ENCODE measurements at places on chromosomes 2 and 18.

GRCh38 chr2:129165006-129165405 is 814.5 kb upstream of the RAB6C start:
- DNase-seq = no peak

DNA sequence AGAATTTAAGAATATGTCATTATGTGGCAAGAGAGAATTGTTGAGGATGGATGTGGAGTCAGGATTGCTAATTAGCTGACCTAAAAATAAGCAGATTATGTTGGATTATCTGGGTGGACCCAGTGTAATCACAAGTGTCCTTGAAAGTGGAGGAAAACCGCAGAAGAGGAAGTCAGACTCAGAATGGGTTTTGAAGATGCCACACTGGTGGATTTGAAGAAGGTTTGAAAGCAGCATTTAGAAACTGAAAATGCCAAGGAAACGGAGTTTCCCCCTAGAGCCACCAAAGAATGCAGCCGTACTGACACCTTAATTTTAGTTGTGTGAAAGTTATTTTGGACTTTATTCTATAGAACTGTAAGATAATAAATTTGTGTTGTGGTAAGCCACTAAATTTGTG is 41.6 kb upstream of the DPP10 start:
- no peak for DNase-seq

DNA sequence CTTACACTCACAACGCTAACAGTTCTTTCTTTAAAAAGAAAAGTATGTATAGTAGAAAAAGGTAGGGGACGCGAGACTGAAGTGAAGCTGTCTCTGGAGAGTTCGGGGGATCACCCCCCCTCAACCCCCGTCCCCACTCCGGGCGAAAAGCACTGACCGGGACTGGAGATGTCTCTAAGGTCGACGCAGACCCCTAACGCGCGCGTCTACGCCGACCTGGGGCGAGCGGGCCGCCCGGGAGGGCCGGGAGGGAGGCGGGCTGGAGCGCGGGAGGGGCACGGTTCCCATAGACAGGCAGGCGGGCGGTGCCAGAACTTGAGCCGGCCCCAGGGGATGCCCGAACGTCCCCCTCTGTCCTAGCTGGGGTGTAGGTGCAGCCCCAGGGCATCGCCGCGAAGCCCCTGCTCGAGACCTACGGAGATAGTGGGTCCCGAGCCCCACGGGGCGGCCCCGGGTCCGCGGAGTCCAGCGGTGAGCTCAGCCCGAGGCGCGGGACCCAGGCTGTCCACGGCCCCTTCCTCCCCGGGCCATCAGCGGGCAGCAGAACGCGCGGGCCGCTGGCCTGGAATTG is 82.2 kb downstream of the CHRNA1 start:
- peak; percentile 76 for DNase-seq

DNA sequence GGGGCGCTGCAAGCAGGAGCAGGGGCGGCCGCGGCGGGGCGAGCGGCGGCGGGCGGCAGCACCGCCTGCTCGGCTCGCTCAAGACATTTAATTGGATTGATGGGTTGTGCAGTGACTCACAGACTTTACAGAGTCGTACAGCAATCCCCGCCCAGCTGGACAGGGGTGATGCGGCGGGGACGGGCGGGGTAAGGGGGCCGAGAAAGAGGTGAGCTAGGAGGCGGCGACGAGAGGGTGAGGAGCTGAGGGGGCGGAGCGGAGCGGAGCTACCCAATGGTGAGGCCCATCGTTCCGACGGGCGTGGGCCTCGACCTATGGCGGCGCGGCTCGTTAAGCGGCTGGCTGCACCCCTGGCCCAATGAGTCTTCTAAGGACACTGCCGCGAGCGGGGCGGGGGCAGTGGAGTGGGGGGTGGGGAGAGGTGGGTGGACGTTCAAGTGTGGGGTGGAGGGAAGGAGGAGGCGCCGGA is 97.1 kb upstream of the SERTAD2 start:
- DNase-seq = peak; percentile 99

GRCh38 chr2:239687441-239687840 is 286.6 kb upstream of the HDAC4 start:
- no peak for DNase-seq

DNA sequence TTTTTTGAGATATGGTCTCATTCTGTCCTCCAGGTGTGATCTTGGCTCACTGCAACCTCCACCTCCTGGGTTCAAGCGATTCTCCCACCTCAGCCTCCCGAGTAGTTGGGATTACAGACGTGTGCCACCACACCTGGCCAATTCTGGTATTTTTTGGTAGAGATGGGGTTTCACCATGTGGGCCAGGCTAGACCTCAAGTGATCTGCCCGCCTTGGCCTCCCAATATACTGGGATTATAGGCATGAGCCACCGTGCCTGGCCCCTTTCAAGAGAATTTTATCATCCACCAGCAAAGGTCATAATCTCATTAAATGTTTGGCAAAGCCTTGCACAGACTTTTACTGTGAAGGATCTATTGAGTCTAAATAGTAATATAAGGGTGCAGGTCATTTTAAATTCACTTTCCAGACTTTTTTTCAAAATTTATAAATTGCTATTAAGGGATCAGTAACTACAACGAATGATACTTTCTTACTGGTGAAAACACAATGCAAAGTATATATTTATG is 2.5 kb downstream of the HADHA start:
- DNase-seq = no peak

GRCh38 chr2:240433973-240434727 is 1.3 kb upstream of the GPC1 start:
- DNase-seq = peak; percentile 52

DNA sequence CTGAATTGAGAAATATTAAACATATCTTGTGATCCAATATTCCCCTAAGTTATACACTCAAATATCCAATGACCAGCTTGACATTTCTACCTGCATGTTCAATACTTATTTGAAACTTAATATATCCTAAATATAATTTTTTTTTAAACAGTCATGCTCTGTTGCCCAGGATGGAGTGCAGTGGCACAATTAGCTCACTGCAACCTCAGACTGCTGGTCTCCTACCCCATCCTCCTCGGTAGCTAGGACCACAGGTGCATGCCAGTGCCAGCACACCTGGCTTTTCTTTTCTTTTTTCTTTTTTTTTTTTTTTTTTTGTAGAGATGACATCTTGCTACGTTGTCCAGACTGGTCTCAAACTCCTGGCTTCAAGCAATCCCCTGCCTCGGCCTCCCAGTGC is 4.2 kb downstream of the KYNU start:
- no peak for DNase-seq

DNA sequence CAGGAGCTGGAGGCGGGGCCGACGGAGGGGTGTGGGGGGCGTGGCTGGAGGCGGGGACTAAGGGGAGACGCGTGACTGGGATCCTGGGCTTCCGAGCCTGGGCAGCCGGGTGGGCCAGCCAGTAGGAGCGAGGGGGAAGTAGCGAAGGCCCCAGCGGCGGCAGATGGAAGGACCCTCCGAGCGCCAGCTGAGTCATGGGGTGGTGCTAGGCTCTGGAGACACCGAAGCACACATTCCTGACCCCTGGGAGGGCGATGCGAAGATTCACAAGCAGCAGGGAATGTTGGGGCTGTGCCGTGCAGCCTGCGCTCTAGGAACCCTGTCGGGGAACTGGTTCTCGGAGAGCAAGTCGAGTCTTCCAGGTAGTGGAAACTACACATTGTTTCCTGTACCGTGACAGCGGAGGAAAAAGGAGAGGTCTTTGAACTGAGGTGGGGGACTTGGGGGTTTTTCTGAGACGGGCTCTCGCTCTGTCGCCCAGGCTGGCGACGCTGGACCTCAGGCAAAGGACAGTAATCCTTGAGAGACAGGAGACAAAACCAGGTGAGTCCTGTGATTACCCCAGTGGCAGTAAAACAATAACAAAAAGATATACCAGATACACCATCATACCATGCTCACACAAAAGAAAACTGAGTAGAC is 650 bp upstream of the AFG3L2 start:
- no peak for DNase-seq

- no peak for DNase-seq
These were observed 195.2 kb downstream of the FBXO15 start for GRCh38 chr18:73952296-73952946.

- no peak for DNase-seq
These were observed 497.4 kb downstream of the CMPK2 start for GRCh38 chr2:6368281-6368680.

DNA sequence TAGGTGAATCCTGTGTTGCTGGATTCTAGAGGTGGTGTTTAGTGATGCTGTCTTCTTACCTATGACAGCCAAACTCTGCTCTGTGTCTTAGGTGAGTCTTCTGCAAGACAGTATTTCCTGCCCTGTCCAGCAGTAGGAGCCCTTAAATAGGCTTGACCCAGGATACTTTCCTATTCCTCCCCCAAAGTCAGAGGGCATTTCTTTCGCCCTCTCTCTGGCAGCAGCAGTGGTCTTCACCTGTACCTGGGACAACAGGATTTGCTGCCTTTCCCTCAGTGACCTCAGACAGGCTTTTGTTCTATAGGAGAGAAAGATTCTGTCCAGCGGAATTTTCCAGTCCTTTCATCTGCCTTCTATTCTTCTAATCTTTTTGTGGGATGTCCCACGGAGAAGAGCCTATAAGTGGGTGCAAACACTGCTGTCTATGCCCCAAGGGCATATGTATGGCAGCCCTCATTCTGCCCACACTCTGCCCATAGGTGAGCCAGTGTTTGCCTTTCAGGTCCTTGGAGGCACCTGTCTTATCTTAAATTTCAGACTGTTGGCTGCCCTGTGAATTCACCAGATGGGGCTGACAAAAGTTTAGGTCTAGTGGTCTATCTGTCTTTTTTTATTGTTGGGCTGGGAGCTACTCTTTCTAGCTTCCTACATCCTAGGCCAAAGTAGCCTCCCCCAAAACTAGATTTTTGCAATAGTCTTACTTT is 177.3 kb upstream of the SPOPL start:
- DNase-seq = no peak

DNA sequence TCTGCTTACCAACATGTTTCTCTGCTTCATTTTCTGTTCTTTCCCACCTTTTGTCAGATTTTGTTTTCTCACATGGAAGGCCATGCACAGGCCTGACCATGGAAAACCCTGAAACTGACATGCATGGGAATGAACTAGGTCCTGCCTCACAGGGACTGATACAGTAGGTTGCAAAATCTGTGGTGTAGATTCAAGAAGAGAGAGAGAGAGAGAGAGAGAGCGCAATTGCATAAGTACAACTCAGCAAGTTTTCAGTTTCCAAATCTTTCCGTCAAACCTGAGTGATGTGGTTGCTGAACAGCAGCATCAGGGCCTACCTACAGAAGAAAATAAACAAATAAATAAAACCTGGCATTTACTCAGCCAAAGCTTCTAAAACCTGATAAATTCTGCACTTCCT is 87.5 kb upstream of the RNF152 start:
- DNase-seq = no peak

GRCh38 chr2:60533101-60534051 is 20.1 kb downstream of the BCL11A start:
- DNase-seq = no peak

DNA sequence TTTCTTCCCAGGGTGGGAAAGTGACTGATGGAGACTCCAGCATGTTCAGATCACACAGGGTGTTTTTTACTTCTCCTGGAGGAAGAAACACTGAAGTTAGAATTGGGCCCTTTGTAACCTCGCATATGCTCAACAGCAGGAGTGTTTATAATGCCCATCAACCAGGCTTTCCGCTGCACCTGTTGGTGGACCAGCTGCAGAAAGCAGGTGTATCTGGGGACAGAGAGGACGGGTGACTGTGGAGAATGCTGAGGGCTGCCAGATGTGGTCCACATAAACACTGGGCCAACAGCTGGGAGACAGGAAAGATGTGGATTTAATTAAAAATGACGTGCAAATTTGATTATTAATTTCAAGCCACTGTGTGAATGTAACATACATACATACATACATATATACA is 335.5 kb upstream of the SPRED2 start:
- DNase-seq = no peak

- no peak for DNase-seq
These were observed 346.0 kb downstream of the ALK start for GRCh38 chr2:29575370-29575890.

GRCh38 chr18:63297687-63298399 is 21.7 kb downstream of the BCL2 start:
- no peak for DNase-seq

DNA sequence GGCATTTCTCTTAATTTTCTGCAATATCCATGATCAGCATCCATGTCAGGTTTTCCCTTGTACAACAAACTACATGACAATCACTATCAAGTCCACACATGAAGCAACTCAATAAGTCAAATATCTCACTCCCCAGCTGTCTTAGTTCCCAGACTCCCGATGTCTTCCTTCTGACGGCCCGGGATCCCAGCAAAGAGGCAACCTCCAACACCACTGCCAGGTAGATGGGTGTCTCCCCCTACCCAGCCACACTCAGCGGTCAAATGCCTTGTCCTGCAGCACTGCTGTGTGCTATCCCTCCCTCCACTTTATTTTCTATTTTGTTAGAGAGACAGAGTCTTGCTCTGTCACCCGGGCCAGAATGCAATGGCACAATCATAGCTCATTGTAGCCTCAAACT is 23.3 kb downstream of the TRABD2A start:
- DNase-seq = no peak

DNA sequence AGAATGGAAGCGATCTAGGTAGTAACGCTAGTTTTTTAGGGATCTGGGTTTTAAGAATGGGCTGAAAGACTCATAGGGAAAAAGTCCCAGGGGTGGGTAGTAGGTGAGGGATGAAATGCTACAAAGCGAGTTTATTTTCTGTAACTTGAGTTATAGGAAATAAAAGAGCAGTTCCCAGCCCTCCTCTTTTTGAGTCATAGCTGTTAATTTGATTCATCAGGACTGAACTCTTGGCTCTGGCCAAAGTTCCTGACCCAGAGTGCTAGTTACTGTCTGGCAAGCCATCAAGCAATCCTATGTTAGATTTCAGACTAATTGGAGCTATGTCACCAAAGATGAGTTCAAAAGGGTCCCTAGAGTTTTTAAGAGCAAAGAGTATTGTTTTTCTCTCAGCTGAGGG is 17.4 kb upstream of the NOSTRIN start:
- DNase-seq = no peak

DNA sequence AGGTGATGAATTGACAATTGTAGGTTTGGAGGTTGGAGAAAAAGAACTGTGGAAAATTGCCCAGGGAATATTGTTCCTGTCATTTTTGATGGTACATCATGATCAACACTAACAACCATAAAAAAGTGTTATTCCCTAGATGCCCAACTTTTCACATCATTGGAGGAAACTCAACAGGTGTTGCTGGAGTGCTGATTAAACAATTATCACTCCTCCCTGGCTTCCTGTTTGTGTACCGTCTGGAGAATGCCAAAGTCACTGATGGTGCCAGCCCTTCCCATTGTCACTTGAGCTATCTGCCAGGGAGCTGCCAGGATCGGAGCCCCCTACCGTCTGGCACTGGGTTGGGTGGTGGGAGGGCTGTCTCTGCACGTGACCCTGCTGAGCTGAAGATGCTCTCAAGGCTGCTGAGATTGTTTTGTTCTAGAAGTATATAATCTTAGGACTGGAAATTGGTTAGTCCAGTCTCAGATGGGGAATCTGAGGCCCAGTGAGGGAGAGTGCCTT is 156.9 kb downstream of the PRKCE start:
- DNase-seq = no peak

All from left forelimb (tissue), 1 donor.